ENCODE measurements at places on chromosomes 12 and 14. TPM values are rescaled to one million over a fixed set of nuclear protein-coding genes. Genes with fewer than 3 reads are reported as not detected.

Gene MAP3K9
- polyA plus RNA-seq, result 0.55 TPM

Gene RNASE1
- not detected for polyA plus RNA-seq

DNA sequence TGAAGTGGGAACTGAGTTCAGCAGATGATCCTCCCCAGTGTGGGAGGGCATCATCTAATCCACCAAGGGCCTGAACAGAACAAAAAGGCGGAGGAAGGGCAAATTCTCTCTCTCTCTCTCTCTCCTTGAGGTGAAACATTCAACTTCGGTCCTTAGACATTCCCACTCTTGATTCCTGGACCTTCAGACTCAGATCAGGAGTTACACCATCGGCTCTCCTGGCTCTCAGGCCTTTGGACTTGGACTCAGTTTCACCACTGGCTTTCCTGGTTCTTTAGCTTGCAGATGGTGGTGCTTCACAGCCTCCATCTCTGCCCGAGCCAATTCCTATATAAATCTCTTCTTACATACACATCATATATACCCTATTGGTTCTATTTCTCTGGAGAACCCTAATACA lies 73.2 kb downstream of the SPPL3 start:
- no peak overlapping the region for H3K4me3 ChIP-seq
- H3K4me1 ChIP-seq, result peaks cover 81% of the 10 kb centered on the region
- no peaks in the 10 kb centered on the region for H3K27me3 ChIP-seq
- H3K36me3 ChIP-seq, result no peaks in the 10 kb centered on the region
- no peak overlapping the region for H3K27ac ChIP-seq
- no peak for DNase-seq

DNA sequence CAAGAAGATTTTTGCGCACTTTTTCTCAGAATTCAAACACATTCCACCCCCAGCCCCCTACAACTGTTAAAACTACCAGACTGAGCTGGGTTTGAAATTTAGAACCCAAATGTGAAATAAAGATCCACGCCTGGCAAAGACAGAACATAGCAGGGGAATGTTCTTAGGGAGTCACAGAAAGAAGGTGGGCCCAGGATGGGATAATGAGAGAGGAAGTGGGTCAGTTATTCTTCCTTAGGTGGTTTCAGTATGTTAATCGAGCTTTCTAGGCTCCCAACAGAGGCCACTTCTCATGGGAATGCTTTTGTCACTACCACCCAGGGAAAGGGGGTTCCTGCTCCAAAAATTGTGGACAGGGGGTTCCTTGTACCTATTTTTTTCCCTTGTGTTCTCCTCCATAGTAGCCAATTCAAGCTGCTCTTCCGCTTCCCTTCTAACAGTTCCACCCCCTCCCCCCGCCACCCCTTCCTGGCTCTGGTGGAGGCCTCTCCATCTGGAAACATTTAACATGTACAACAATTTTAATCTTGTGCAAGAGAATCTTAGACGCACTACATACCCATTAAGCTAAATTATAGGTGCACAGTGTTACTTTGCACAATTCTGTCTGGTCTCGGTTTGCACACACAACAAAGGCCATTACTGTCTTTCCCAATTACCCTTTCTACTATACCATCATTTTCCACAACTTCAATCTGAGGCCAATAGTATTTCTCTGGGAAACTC lies 218.1 kb downstream of the MON2 start:
- H3K27ac ChIP-seq, result no peak overlapping the region
- no peaks in the 10 kb centered on the region for H3K36me3 ChIP-seq
- H3K4me1 ChIP-seq, result no peaks in the 10 kb centered on the region
- DNase-seq, result no peak
- H3K4me3 ChIP-seq, result no peak overlapping the region

Gene FZD10
- polyA plus RNA-seq, result not detected

DNA sequence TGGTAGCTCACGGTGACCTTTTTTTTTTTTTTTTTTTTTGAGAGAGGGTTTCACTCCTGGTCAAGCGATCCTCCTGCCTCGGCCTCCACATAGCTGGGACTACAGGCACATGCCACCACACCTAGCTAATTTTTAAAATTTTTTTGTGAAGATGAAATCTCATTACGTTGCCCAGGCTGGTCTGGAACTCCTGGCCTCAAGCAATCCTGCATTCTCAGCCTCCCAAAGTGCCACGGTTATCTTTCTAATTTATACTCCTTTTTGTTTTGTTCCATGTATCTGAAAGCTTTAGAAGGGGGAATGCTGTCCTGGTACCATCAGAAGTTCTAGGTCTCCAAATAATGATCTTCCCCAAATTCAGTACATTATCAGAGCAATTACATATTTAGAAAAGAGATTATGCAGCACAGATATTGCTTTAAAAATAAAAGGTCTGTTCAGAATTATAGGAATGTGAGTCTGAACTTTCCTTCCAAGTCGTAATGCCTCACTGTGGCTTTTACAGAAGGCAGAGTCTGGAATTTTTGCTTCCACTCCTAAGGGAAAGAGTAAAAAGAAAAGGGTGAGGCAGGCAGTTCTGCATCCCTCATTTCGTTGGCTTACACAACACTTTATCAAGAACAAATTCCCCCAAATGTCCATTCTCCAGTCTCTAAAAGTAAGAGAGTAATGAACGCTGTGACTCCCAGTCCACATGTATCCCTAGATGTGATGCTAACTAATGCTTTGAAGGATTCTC lies 73.0 kb downstream of the GCH1 start:
- no peak overlapping the region for H3K27ac ChIP-seq
- H3K4me1 ChIP-seq, result no peaks in the 10 kb centered on the region
- H3K27me3 ChIP-seq, result no peaks in the 10 kb centered on the region

DNA sequence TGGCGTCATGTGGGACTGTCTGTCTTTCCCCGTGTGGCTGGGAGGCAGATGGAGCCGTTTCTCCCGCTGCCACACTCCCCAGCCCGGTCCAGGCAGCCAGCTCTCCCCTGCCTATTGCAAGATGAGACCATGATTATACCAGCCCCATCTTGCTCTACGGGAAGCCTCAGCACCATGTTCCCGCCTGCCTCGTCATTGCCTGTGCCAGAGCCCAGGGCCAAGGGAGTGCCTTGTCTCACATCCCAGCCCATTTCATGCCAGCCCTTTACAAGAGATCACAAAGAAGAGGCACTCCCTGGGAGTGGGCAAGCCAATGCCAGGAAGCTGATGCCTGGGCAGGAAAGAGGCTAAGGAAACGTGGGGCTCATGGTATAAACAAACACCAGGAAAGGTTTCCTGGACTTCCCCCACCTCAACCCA lies 23.9 kb downstream of the GPR68 start:
- no peak for DNase-seq
- H3K4me1 ChIP-seq, result peaks cover 54% of the 10 kb centered on the region
- no peak overlapping the region for H3K27ac ChIP-seq
- H3K4me3 ChIP-seq, result no peak overlapping the region
- H3K27me3 ChIP-seq, result peaks cover 8% of the 10 kb centered on the region

- H3K27ac ChIP-seq, result no peak overlapping the region
- DNase-seq, result no peak
- no peaks in the 10 kb centered on the region for H3K36me3 ChIP-seq
- H3K4me3 ChIP-seq, result no peak overlapping the region
These were observed 21.1 kb upstream of the KCNA5 start for GRCh38 chr12:5022465-5023061.

Gene OR6C76
- not detected for polyA plus RNA-seq
